ENCODE measurements at places on chromosomes 7 and 10.
A peak's percentile ranks its signal among the peaks of the same experiment; 100 is the strongest.

- DNase-seq: no peak
Measured at GRCh38 chr10:60569681-60570080, 180.0 kb upstream of the ANK3 start.

- DNase-seq: no peak
Measured at GRCh38 chr10:108411894-108412293, 1247.4 kb upstream of the SORCS1 start.

DNA sequence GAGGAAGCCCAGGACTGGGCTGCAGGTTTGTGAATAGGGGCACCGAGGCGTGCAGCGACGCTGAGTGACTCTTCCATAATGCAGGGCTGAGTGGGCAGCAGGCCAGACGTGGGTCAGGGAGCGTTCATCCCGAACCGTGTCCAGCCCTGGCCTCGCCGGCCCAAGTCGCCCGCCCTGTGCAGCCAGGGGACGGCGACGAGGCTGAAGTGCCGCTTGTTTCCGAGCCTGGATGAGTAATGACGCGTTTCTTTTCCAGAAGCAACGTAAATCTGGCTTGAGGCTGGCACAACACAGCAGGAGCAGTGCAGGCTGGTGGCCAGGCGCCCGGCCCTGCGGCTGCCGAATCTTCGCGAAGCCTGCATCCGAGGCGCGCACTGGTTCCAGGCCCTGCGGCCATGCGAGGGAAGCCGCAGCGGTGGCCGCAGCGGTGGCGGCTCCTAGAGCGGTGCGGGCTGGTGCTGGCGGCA, 74.0 kb upstream of the SEC61G start:
- no peak for DNase-seq

GRCh38 chr7:101625031-101625791, 3.9 kb downstream of the MYL10 start:
- DNase-seq: no peak

- DNase-seq: no peak
Measured at GRCh38 chr10:43888586-43888985, 239.9 kb upstream of the ZNF32 start.

DNA sequence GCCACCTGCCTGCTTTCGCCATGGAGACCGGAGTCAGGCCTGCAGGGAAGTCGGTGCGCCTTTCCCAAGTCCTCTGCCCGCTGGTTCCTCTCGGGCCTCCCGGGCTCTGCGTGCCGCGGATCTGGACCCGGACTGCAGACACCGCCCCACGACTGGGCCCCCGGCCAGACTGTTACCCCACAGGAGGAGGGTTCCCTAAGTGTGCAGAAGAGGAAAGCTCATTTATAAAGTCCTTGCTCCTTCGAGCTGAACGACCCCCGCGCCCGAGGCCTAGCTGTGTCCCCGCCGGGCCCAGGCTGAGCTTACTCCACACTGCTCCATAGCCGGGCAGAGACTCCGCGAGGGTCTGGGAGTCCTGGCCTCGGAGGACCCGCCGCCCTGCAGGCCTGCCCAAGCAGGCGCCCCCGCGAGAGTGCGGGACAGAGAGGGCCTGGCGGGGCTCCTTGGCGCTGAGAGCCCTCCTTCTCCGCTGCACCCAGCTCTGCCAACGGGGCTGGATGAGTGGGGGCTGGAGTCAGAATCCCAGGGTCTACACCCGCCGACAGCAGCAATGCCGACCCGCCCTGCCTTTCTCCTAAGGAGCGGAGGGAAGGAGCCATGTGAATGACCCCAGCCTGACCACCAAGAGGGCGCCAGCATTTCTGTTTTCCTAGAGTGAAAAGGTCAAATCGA, 8.3 kb downstream of the EN2 start:
- no peak for DNase-seq

GRCh38 chr10:75836064-75836463, 404.6 kb downstream of the LRMDA start:
- DNase-seq: no peak

DNA sequence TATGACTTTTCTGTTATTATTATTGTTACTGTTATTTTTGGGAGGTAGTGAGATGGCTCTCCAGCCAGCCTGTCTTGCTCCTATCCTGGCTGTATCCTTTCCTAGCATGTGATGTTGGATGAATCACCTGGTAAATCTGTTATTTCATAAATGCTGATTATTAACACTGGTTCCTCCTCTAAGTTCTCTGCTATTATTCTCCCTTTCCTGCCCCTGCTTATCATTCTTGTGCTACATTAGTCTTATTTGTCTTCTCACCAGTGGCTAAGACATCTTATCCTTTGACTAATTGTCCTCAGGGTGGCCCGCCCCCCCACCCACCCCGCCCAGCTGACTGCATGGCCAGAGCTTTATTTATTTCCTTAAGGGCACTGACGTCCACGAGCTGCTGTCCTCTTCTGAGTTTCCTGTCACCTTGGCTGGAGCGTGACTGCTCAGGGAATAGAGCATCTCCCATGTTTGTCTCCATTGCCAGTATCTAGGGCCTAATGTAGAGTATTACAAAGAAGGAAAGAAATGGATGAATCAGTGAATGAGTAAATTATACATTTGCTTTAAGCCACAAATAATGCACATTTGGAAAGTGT, 110.1 kb upstream of the KLF6 start:
- no peak for DNase-seq

GRCh38 chr10:60142736-60143135, 236.4 kb upstream of the CCDC6 start:
- DNase-seq: no peak

GRCh38 chr7:135620980-135621850, 41.1 kb upstream of the STMP1 start:
- peak; percentile 49 for DNase-seq

DNA sequence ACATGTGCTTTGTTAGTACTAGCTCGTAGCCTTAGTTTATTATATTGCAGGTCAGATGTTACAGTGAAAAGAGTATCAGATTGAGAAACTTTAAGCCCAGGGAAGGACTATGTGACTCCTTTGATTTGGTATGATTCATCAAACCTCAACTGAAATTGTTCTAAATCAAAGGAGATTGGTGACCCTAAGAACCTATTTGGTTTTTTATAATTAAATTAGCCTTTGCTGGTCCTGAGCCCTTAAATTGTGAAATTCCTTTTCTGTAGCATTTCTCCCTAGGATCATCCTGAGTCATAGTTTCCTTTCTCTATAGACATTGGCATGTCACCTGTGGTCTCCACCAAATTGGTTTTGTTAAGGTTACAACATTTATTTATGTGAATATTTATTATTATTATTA, 89.7 kb downstream of the POLR1F start:
- no peak for DNase-seq

DNA sequence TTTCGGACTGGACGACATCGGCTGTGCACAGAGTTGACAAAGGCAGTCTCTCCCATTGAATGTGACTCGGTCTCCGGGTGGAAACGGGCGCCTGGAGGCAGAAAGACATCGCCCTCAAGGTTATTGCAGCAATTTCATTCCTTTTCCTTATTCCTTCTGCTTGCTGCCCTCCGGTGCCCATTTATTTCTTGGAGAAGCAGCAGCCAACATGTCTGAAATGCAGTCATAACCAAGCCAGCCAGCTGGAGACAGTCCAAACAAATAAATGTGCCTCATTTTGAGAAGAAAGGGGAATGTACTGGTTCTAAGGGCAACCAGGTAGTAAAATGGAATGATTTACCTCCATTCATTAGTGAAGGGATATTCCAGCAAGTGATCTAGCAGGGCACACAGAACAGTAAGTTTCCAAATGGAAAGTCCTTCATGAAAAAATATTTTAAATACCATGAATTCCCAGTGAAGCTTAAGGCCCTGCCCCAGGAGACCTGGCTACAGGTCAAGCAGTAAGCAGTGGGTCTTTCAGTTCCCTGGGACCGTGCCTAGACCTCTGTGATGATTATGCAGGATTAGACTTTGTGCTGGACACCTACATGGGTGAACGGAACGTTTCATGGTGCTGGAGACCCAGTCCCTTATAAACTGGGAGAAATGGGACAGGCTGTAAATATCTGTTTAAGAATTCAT, 86.6 kb downstream of the ABLIM1 start:
- no peak for DNase-seq

- no peak for DNase-seq
Measured at GRCh38 chr7:3188946-3189345, 112.1 kb upstream of the SDK1 start.

- no peak for DNase-seq
Measured at GRCh38 chr10:99894613-99895012, 112.2 kb downstream of the ABCC2 start.

- no peak for DNase-seq
Measured at GRCh38 chr10:35558276-35558675, 46.9 kb upstream of the GJD4 start.

- no peak for DNase-seq
Measured at GRCh38 chr10:5550250-5550545, 25.4 kb downstream of the CALML3 start.

DNA sequence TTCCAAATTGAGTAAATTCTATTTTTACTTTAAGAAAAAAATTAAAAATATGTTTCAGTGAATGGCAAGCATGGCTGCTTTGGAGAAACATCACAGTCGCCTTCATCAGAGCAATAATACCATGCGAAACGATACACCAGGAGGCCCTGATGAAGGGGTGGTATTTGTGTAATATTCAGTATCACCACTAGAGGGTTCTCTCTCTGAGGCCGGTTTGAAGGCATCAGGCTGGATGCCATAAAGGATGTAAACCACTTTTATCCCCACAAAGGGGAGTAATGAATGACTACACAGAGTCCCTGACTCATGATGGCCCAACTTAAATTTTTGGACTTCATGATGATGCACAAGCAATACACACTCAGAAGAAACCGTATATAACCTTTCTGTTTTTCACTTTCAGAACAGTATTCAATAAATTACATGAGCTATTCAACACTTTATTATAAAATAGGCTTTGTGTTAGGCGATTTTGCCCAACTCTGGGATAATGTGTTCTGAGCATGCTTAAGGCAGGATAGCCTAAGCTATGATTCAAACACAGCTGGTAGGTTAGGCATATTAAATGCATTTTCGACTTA, 95.5 kb downstream of the PPP1R17 start:
- peak; percentile 54 for DNase-seq

- no peak for DNase-seq
Measured at GRCh38 chr7:44920119-44920518, 34.8 kb upstream of the PURB start.

DNA sequence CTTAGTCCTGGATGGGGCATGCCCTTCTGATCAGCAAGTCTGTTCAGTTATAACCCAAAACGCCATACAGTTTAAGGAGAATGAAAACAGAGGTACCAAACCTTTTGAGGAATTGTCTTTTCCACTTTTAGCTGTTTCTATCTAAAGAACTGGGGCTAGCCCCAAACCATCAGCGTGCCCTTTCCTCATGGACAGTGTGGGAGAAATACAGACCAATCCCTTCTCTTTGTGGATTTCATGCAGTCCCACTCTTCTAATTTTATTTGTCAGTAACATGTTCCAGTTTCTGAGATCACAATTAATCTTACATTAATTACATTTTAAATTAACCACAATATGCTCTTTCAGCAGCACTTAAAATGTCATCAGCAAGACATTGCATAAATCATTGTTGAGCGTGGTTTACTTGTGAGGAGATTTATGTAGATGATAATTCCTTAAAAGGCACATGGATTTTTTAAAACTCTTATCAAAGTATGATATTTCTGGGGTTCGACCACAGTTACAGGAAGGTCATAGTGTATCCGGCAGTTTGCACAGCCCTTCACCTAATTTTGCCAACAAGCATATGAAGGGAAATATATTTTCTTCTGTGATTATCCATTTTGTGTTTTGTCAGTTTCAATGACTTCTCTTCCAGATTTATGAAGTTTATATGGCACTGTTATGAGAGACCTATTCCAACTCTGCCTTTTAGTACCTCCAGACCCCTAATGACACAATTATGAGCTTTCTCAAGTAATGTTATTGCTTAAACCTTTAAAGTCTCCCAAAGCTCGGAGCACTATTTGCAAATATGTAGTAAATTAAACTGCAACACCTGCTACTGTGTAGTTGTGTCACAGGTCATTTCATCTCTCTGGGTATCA, 868.4 kb upstream of the C7orf33 start:
- no peak for DNase-seq

GRCh38 chr7:129315960-129316359, 91.1 kb downstream of the AHCYL2 start:
- no peak for DNase-seq

DNA sequence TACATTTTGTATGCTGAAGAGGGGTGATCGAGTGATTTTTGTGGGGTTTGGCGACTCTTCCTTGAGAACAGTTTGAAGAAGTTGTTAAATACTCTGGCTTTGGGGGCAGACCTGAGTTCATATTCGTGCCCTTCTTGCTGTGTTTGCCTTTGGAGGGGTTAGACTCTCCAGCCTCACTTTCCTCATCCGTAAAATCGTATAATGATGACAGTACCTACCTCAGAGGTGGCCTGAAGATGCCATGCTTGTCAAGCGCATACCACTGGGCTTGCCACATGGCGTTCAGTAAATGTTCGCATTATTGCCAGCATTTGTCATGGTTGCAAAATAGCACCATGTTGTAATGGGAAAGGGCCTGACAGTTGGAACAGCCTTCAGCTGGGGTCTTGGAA, 1.3 kb downstream of the STK17A start:
- DNase-seq: peak; percentile 50

GRCh38 chr7:117495308-117495707, 15.5 kb downstream of the CFTR start:
- DNase-seq: no peak

GRCh38 chr7:8250547-8250946, 11.4 kb downstream of the ICA1 start:
- DNase-seq: no peak

- DNase-seq: no peak
Measured at GRCh38 chr7:26011039-26011696, 140.8 kb upstream of the NFE2L3 start.

DNA sequence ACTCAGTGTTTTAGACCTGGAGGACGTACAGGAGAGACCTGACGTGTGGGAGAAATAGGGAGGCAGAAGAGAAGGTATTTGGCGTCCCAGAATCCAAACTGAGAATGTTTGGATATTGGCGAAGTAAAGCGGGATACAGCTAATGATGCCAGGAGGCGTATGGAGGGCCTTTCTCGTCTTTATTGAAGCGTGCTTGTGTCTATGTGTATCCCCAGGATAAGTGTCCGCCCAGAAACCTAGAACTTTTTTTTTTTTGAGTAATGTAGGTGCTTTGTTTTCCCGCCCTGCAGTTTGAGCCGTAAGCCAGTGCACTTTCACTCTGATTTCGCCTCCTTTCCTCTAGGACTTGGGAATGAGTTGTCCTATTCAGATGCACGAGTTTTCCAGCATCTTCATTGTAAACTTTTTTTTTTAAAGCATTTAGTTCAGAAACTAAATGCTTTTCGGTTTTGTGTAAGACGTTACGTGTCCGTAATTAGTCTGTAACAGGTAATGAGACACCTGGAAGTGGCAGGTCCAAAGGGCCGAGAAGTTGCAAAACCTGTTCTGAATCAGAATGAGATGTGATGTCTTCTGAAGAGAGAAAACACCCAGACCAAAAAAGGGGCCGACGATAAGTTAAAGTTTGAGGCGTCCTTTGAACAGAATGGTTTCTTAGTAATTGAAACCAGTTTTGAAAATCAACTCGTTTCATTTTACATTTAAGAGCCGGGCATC, 746 bp downstream of the ARL5B start:
- peak; percentile 30 for DNase-seq

DNA sequence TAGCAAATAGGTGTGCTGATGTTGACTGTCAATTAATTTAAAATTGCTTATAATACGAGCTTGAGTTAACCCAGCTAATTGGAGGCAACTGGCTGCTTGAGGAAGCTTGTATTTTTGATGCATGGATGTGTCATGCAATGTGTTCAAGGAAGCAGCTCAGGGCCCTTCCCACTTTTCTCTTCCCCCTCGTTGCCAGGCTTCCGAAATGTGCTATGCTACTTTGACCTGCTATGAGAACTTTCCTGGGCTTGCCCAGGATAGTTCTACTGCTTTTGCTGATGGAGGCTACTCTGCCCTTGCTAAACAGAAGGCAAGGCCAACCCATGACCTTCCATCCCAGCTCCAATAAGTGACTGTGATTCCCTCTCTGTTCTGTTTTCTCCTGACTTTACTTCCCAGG, 24.4 kb downstream of the PLCE1 start:
- no peak for DNase-seq
